RKO (cell line): ENCODE measurements at places on chromosomes 5 and 9.

- peak; percentile 59 for DNase-seq
Observed at GRCh38 chr5:142316051-142316450, 8.8 kb downstream of the SPRY4 start.

DNA sequence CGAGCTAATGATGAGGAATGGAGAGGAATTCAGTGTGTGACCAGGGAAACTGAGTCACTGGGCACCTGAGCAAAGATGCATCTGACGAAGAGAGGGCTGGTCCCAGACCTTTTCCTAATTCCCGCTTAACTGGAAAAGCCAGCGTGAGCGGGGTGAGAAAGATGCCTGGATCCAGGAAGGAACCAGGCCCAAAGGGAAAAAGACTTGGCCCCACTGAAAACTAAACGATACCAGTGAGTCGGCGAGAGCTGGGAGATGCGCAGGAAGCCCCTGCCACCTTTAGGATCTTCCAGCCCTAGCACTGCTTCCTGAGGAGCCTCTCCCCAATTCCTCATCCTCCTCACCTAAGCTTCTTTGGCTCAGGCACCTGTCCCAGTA, 499 bp upstream of the FCHSD1 start:
- DNase-seq: no peak

DNA sequence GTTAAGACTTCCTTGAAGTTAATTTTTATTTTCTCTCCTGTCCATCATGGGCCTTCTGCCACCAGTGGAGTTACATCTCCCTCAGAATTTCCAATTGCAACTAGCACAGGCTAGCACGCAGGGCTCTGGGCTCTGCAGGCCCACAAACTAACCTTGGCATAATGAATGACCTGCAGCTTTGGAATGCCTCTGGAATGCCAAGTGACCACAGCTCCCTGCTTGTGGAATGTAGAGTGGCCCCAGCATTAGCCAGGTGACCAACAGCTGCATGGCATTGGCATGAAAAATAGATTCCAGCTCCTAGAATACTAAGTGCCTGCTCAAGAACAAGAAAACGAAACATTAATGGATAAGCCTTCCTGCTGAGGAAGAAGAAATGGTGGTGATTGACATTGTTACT, 726.1 kb downstream of the BRINP1 start:
- DNase-seq: no peak

- DNase-seq: no peak
Observed at GRCh38 chr9:89815061-89815902, 210.5 kb downstream of the GADD45G start.

GRCh38 chr9:89360465-89360864, 42.2 kb downstream of the SECISBP2 start:
- DNase-seq: no peak

GRCh38 chr5:10902145-10902544, 141.1 kb upstream of the DAP start:
- DNase-seq: no peak

- DNase-seq: no peak
Observed at GRCh38 chr5:158175934-158176481, 317.1 kb upstream of the CLINT1 start.

GRCh38 chr5:9947225-9947714, 302.4 kb downstream of the ATPSCKMT start:
- no peak for DNase-seq

DNA sequence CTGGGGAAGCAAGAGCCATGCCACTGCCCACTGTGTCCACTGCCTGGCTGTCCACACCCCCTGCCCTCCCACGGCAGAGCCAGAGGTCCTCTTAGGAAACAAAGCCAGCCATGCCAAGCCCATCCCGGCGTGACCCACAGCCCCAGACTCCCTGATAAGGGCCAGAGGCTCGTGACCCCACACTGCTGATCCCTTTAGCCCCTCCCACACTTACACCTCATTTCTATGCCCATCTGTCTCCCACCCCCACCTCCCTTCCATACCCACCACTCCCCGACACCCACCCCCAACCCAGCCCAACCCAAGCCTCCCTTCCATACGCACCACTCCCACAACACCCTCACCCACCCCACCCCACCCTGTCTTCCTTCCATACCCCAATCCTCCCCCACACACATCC, 17.3 kb downstream of the PTGES start:
- DNase-seq: no peak

- DNase-seq: no peak
Observed at GRCh38 chr5:113598926-113599325, 85.4 kb downstream of the YTHDC2 start.

GRCh38 chr5:78587081-78587774, 61.3 kb downstream of the LHFPL2 start:
- no peak for DNase-seq

DNA sequence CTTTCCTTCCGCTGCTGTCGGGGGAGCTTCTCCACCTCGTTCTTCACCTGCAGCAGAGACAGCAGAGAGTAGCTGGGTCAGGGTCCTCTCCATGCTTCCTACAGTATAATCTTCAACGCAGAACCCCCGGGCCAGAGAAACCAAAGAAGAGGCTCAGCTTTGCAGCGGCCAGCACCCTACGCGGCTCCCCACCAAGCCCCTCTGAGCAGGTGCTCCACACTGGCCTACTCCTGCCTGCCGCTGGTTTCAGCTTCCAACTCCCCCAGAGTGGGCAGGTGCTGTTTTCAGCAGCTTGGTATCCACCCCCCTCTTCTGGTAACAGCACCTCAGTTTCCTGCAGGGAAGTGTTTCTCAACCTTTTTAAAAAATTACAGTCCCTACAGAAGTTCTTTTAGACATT, 58.3 kb upstream of the FBXW11 start:
- no peak for DNase-seq

DNA sequence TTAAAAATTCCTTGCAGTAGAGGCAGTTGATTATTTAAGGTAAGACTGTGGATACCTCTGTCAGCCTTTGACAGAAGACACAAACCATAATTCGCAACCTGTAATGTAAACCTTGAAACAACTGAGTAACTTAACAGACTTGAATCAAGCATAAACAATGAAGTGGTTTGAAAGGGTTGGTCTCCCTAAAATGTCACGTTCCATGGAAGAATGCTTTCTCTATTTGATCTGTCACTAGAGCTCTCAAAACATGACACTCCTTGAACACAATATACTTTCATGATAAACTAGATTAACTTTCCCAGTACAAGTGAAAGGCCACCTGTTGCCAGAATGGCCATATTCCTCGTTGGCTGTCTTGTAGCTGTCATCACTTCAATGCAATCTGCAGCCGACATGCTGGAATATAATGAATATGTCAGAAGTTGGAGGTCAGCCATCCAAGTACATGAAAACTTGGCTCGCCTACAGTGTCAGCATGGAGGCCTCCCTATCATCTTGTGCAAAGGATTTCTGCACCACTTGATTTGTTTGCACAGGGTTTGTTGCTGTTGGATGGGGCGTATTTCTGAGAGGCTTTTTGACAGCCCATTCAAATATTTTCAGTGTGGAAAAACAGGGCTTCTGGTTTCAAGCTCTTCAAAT, 228.0 kb downstream of the TLE4 start:
- DNase-seq: no peak

DNA sequence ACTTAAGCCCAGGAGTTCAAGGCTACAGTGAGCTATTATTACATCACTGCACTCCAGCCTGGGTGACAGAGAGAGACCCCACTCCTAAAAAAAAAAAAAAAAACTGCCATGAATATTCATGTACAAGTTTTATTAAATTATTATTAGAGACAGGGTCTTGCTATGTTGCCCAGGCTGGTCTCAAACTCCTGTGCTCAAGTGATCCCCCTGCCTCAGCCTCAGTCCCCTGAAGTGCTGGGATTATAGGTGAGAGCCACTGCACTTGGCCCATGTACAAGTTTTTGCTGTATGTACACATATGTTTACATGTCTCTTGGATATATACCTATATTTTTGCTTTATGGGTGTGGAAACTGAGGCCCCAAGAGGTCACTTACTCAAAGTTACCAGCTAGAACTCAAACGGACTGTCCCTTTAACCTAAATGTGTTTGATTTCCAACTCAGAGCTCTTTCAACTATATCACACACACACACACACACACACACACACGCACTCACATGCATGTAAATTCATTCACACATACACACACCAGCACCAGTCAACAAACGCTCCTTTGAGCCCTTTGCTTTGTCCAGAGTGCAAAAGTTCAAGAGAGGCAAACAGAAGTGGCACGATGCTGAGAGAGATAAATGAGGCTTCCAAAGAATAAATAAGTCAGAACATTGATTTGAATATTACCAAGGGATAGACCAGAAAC, 42.3 kb upstream of the STRBP start:
- DNase-seq: no peak

DNA sequence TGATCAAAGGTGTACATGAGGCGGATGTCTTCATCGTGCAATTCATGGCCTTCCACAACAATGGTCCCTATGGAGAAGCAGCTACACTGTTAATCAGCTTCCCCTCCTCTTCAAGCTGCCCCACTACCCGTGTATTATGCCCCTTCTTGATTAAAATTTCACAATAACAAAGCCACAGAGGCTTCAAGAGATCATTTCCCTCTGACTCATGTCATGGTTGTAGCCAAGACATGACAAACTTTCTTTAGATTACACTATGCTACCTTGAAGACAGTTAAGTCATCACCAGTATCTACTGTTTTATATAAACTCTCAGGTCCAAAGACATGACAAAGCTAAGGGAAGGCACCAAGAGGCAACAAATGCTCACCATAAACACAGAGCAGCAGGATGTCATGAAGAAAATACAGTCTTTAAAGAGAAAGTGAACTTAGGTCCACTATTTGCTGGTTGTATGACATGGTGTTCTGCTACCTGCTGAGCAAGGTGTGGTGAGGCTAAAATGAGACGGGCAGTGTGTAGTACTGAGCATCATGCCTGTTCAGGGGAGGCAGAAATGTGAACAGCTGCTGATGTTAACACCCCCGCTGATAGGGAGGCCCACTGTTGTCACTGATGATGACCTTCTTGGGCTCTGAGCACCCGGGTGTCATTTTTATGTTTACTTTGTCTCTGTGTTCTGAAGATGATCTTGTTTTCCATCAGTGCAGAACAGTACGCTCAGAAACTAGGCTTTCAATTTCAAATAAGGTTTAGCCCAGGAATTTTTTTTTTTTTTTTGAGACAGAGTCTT, 48.3 kb downstream of the IARS1 start:
- peak; percentile 32 for DNase-seq

- no peak for DNase-seq
Observed at GRCh38 chr5:126178521-126178920, 244.7 kb upstream of the GRAMD2B start.

GRCh38 chr5:35430381-35431162, 187.1 kb upstream of the SPEF2 start:
- DNase-seq: no peak

GRCh38 chr9:4905135-4905490, 80.0 kb upstream of the JAK2 start:
- DNase-seq: no peak

GRCh38 chr5:78547183-78547582, 101.4 kb downstream of the LHFPL2 start:
- no peak for DNase-seq

DNA sequence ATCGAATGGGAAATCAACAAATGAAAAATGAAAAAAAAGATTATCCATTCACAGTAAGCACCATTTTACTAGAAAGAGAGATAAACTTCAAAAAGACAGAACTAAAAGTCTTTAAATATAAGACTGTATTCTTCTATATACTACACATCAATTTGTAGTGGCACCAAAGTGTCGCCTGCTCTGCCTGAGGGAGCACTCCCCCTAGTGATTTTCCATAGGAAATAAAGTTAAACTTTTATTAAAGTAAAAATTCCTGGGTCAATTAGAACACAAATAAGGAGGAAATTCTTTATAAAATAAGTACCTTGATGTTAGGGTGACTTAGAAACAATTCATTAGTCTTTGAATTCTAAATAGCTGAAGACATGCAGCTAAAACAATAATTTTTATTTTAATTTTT, 9.7 kb downstream of the RAD1 start:
- no peak for DNase-seq

DNA sequence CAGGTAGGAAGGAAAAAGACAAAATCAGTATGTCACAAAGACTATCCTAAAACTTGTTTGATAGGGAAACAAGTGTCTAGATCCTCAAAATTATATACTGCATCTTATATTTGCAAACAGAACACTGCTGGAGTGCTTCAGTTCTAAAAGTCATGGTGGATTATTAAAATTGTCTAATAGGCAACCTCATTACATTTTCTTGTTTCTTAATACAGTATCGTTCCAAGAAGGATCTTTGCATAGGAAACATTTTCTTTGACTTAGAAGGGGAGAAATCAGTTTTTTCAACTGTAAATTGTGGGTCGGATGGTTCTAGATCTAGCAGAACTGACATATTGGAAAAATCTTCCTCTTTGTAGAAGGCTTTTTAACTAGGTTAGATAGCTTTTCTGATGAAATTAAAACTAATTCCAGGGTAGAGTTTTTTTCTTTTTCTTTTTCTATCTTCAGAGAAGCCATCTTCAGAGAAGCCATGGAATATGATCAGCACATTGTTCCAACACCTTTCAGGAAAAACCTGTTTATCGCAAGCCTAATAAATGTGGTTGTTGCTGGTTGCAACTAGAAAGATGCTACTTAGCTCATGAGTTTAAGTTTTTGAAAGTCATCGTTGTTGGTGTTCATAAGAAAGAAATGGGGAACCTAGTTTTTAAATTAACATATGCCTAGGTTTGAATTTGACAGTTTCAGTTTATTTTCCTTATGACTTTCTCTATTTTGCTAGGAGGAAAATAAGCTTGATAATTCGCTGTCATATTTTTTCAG, 7.4 kb downstream of the CPEB4 start:
- DNase-seq: no peak

GRCh38 chr5:39176759-39177630, 42.4 kb downstream of the FYB1 start:
- DNase-seq: no peak

- DNase-seq: no peak
Observed at GRCh38 chr5:80474929-80475328, 13.0 kb upstream of the FAM151B start.
